Psoas muscle (tissue), 8 donors: ENCODE measurements at places on chromosomes 11 and 22. TPM values are rescaled to one million over a fixed set of nuclear protein-coding genes. Genes with fewer than 3 reads are reported as not detected.

The OR52H1 gene
- not detected for total RNA-seq

The CCDC87 gene
- total RNA-seq: not detected

The SOX10 gene
- not detected for total RNA-seq

The KCNQ1 gene
- 3.1 TPM for total RNA-seq

The CSF2RB gene
- total RNA-seq: 1.0 TPM

The BBOX1 gene
- total RNA-seq: not detected

The ISX gene
- total RNA-seq: not detected

The DBX1 gene
- not detected for total RNA-seq

The KREMEN1 gene
- total RNA-seq: 46.8 TPM

The OR52N4 gene
- not detected for total RNA-seq

The PDE3B gene
- total RNA-seq: 0.26 TPM

The CALCA gene
- total RNA-seq: not detected

The OR10A2 gene
- not detected for total RNA-seq

The OR51I2 gene
- not detected for total RNA-seq

The FGF19 gene
- total RNA-seq: not detected

The SYT12 gene
- not detected for total RNA-seq

The WT1 gene
- 0.40 TPM for total RNA-seq

The HOATZ gene
- total RNA-seq: not detected

The TTC12 gene
- total RNA-seq: 7.7 TPM

The OR8A1 gene
- total RNA-seq: not detected

The SPI1 gene
- 3.6 TPM for total RNA-seq
